ENCODE measurements at places on chromosomes 12 and 14.

DNA sequence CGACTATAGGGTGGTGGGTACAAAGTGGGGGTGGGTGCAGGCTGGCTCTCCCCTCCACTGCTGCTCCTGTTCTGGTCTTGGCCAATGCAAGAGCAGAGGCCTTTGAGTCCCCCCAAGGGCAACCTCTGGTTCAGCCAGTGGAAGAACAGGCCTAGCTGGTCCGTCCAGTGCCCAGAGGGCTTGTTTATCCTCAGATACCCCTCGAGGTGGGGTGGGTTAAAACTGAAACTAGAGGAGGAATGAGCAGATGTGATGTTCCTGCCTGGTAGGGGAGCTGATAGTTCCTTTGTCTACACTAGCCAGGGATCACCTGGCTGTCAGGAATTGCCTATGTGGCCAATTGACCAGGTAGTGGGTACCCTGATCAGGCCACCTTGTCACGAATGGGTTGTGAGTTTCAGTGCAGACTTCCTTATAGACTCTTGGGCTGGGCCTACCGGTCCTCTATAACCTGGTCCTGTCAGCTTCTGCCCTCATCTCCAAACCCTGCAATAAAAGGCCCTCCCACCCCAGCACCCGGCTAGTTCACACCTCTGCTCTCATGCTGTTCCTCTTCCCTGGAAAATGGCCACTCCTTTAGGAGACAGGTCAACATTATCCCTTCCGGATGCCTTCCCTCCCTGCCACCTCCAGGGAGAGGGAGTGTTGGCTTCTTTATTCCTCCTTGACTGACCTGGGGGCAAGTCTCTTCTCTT is 10.7 kb upstream of the HSP90AA1 start:
- peak; percentile 55 for DNase-seq

GRCh38 chr12:57984629-57985151 is 43.3 kb downstream of the ATP23 start:
- DNase-seq: no peak

DNA sequence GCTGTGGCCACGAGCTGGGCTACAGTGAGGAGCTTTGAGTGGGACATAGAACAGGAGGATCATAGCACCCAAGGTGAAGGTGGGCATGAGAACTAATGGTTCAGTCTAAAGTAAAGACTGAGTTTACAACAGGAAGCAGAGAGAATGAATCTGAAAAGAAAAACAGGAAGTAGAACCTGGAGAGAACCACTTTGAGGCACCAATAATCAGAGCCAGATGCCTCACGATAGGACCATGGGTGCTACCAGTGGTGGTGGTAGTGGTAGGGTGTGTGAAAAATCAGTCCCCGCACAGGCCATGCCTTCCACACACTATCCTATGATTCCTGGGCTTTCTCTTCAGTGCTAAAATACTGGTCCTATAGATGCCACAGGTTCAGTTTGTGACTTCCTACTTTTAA is 293.6 kb downstream of the AKAP6 start:
- no peak for DNase-seq

- peak; percentile 17 for DNase-seq
Observed at GRCh38 chr12:102479099-102479885, 1.1 kb downstream of the IGF1 start.

- no peak for DNase-seq
Observed at GRCh38 chr12:99453836-99454538, 193.6 kb upstream of the GARIN6 start.

All from DMS79 (cell line).